ENCODE measurements at places on chromosomes 2 and 18. TPM values are rescaled to one million over a fixed set of nuclear protein-coding genes. Genes with fewer than 3 reads are reported as not detected.

AKAIN1 gene
- not detected for total RNA-seq

PROM2 gene
- 88.9 TPM for total RNA-seq

GALNT14 gene
- total RNA-seq: 3.2 TPM

MTCL1 gene
- total RNA-seq: 6.8 TPM

FAM210A gene
- 4.9 TPM for total RNA-seq

ANKRD30BL gene
- total RNA-seq: not detected

KIF3C gene
- 3.6 TPM for total RNA-seq

CTAGE1 gene
- not detected for total RNA-seq

GATA6 gene
- 5.2 TPM for total RNA-seq

RAMP1 gene
- 19.1 TPM for total RNA-seq

SGPP2 gene
- total RNA-seq: 56.9 TPM

CFAP53 gene
- 0.37 TPM for total RNA-seq

RGPD6 gene
- total RNA-seq: 34.0 TPM

MOCOS gene
- 5.8 TPM for total RNA-seq

LINC00305 gene
- not detected for total RNA-seq

FAM228A gene
- total RNA-seq: 0.25 TPM

APOB gene
- total RNA-seq: 2.2 TPM

C2orf66 gene
- total RNA-seq: not detected

MC5R gene
- not detected for total RNA-seq

B4GALT6 gene
- total RNA-seq: 2.1 TPM

DRC1 gene
- total RNA-seq: not detected

NPAS2 gene
- 58.0 TPM for total RNA-seq

TMEM247 gene
- not detected for total RNA-seq

IL1RN gene
- 140 TPM for total RNA-seq

CLEC4F gene
- total RNA-seq: 1.0 TPM

CHN1 gene
- total RNA-seq: 2.7 TPM

GAREM2 gene
- 0.32 TPM for total RNA-seq

CYBRD1 gene
- total RNA-seq: 184 TPM

Measured in lower leg skin (tissue), 4 donors.